ENCODE measurements at places on chromosomes 2 and 18.
A peak's percentile ranks its signal among the peaks of the same experiment; 100 is the strongest.

DNA sequence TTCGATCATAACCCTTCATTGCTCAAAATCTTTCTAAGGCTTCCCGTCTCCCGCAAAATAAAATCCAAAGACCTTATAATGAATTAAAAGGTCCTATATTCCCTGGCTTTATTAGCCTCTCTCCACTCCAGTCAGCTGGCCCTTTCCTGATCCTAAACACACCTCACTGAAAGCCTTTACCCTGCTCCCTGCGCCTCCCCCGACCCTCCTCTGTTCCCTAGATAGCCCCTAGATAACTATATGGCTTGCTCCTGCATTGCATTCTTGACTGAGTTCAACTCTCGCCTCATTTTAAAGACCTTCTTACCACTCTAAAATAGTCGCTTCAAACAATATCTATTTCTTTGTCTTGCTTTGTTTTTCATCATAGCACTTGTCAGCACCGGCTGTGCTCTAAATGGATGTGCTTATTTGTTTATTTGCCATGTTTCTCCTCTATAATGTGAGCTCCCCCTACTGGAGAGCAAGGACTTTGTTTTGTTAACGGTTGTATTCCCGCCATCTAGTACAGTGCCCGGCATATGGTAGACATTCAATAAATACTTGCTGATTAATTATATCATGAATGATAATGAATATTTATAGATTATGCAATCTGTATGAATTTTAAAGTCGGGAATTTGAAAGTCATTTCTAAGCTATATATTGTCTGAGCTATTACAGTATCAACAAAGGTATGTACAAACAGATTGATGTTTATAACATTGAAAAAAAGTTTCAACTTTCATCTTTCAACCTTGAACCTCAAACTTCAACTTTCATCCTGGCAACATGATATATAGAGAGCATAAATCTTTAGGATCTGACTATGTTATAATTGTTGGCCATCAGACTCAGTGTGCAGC lies 32.4 kb upstream of the VIT start:
- DNase-seq = peak; percentile 29

- DNase-seq = no peak
Measured at GRCh38 chr2:187774551-187775071, 220.4 kb upstream of the TFPI start.

- DNase-seq = no peak
Measured at GRCh38 chr2:168853471-168853870, 36.8 kb downstream of the SPC25 start.

DNA sequence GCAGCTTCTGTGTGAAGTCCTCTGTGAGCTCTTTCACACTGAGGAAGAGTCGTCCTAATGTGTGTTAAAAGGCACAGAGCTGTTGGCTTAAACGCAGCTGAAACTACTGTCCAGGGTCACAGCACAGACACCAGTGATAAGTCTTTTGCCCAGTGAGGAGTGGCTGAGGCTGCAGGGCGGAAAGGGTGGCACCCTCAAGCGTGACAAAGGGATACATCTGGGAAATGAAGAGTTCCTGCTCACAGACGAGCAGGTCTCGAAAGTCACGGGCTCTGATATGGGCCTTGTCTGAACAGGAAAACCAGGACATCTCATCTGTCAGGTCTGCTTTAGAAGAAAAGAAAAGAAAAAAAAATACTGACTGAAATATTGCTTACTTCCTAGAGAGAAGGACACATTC lies 36.5 kb downstream of the TGIF1 start:
- no peak for DNase-seq

DNA sequence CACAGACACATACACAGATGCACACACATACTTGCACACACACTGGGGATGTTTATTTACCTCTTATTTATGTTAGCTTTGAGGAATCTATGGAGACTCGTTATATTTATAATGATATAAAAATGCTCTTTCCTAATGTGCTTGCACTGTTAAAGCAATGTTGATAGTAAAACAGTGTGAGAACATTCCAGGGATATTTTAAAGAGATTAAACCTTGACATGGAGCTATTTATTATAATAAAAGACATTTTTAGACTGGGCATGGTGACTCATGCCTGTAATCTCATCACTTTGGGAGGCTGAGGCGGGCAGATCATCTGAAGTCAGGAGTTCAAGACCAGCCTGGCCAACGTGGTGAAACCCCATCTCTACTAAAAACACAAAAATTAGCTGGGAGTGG lies 557.3 kb upstream of the ZNF804A start:
- no peak for DNase-seq

GRCh38 chr2:129806317-129806716 lies 173.1 kb upstream of the RAB6C start:
- no peak for DNase-seq

- no peak for DNase-seq
Measured at GRCh38 chr2:127032621-127033020, 74.3 kb downstream of the BIN1 start.

DNA sequence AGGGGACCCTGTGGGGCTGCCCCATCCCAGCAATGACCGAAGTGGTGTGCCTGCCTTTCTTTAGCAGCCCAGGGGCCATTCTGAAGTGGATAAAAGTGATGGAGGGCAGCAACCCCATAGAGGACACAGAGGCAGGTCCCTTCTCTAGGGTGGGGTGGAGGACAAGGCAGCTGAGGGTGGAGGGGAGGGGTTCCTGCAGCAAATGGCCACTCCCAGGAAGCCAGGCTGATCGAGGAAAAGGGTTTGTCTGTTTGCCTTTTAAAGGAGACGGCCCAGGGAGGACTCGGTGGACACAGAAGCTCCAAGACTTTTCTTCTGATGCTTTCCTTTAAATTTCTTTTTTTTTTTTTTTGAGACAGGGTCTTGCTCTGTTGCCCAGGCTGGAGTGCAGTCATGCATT lies 272.8 kb downstream of the TWIST2 start:
- DNase-seq = no peak

DNA sequence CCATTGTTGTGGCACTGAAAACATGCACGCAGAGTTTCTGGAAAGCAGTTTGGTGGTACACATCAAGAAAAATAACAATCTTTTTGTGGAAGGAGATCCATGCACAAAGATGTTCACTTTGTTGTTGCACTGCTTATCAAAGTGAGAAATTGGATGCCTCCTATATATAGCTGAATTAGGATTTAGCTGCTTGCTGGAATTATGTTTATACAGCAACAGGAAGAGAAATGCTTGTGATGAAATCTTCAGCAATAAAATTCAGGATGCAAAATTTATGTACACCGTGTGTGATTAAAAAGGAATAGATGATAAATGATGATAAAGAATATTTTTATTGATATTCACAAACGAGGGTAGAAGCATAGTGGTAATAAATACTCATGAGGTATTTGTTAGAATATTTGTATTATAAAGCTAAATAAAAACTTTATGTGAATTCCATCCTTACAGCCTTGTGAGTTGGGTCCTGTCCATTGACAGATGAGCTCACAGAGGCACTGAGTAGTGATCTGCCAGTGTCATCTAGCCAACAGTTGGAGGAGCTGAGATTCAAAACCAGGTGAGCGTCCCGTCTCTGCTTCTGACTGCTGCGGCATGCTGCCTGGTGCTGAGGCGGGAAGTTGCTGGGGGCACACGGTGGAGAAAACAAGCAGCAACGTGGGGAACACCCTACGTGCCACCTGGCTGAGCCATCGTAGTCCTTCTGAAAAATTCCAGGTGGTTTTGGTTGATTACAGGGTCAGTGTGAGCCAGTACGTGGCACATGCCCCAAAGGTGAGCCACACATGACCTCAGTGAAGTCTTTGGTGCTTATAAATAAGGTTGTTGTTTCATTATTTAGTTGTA lies 80.2 kb downstream of the ASAP2 start:
- no peak for DNase-seq

DNA sequence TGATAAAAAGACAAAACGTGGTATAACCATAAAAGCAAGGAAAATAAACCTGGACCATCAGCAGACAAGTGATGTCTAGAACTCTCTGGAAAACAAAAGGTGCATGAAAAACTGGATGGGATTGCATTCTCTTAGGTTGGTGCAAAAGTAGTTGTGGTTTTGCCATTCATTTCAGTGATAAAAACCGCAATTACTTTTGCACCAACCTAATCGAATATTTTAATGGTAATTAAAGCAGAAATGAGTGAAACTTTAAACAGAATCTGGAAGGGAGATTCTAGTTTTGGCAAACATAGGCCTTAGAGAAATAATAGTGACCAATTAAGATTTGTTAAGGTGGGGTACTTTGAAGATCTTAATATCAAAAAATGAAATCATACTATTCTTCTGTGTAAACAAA lies 800.8 kb upstream of the GYPC start:
- no peak for DNase-seq

DNA sequence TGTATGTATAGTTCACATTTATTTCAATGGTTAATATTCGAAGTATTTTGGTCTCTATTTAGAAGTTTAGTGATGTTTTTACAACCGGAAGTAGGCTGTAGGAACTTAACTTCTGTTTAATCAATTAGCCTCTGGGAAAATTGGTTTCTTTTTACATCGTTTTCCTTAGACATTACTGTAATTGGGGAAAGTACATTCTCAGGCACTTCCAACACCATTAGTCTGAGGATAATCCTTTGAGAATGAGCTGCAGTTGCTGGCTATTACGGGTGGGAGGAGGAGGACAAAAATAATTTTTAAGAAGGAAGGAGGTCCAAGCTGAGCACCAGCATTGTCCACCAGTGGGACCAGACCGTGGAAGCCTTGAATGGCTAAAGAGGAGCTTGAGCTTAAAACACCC lies 70.4 kb upstream of the ST3GAL5 start:
- no peak for DNase-seq
